Activated CD8-positive, alpha-beta memory T cell treated with anti-CD3 and anti-CD28 coated beads, Interleukin-2, amount 50 U/mL, for 4 hours (primary cell): ENCODE measurements at places on chromosomes 5 and 9.

DNA sequence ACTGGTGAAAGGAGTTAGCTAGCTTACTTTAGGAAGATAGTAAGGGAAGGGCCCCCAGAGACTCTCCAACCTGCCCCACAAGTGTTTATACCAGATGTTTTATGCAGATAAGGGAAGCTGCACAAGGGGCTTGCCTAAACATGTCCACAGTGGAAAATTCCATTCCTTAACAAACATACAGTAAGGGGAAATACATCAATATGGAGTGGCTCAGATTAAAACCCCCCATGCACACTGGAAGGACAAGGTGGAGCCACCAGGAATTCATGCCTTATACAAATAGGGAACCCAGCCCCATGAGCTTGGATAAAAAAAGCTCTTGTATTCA lies 106.3 kb upstream of the GPBP1 start:
- no peak for DNase-seq

DNA sequence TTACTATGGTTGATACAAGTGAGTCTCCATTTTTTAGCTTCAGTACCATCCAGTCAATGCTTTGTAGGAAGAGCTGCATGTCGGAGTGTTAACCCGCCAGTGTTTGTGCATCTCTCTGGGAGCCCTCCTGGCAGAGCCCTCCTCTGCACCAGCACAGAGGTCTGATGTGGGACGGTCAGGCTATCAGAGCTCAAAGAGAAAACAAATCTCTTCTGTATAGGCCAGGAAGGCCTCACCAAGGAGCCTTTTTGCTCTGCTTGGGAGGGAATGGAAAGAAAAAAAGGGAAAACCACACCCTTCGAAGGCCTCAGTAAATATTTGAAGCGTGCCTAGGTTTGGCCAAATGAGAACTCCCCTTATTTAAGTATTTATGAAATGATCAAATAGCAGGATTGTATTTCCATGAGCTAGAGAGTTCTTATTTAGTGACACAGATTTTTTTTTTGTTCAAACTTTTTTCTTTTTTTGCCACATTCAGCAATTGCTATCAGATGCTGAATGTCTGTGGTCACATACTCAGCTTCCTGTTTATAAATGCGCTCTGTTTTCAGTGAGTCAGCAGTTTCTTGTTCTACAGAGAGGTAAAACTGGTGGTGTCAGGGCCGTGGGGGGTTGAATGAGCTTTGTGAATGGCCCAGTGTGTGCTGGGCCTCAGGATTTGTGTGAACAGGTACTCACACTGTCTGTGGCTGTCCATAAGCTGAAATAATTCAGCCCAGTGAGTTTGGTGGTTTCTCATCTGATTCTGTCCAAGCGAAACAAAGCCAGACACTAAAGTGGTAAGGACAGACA lies 226.6 kb downstream of the SNX18 start:
- DNase-seq, result peak; percentile 26

GRCh38 chr5:150703762-150704161 lies 2.9 kb upstream of the RBM22 start:
- DNase-seq, result no peak

- DNase-seq, result no peak
Observed at GRCh38 chr5:110823571-110823970, 84.8 kb downstream of the SLC25A46 start.

DNA sequence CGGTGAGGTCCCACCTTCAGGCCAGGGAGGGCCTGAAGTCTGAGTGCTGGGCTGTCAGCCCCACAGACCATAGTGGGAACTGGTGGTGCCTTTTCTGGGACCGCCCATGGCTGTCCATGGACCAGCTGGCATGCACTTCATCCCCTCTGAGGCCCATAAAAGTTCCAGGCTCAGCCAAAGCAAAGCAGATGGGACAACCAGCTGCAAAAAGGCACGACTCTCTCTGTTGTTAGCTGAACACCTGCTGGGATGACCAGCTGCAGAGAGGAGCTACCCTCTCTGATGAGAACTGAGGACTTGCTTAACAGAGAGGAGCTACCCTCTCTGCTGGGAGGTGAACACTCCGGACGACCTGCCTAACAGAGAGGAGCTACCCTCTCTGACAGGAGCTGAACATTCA lies 844.3 kb upstream of the DMAC1 start:
- no peak for DNase-seq

- DNase-seq, result no peak
Observed at GRCh38 chr9:113566016-113566711, 102.6 kb downstream of the RGS3 start.

- no peak for DNase-seq
Observed at GRCh38 chr5:1028481-1029281, 20.1 kb downstream of the NKD2 start.

- DNase-seq, result no peak
Observed at GRCh38 chr9:12652973-12653372, 40.2 kb upstream of the TYRP1 start.

- DNase-seq, result no peak
Observed at GRCh38 chr9:129929496-129930125, 94.4 kb downstream of the USP20 start.

- DNase-seq, result no peak
Observed at GRCh38 chr5:89071941-89072331, 189.0 kb upstream of the MEF2C start.

DNA sequence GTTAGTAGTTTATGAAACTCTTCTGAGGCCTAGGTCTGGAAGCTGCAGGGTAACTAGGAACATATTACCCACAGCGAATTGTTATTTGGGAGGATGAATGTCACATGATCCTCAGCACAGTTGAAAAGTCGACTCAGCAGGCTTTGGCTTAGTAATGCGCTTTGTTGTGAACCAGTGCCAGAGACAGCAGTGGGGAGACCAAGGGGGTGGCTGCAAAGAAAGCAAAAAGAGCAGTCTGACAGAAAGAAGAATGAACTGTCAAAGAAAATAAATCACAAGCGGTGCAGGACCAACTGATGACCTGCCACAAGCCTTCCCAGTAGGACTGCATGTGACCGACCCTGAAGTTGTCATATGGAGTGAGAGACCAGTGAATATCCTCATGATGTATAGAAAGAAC lies 170.0 kb downstream of the CCDC171 start:
- no peak for DNase-seq

- DNase-seq, result no peak
Observed at GRCh38 chr9:86721843-86722705, 225.2 kb downstream of the GAS1 start.

DNA sequence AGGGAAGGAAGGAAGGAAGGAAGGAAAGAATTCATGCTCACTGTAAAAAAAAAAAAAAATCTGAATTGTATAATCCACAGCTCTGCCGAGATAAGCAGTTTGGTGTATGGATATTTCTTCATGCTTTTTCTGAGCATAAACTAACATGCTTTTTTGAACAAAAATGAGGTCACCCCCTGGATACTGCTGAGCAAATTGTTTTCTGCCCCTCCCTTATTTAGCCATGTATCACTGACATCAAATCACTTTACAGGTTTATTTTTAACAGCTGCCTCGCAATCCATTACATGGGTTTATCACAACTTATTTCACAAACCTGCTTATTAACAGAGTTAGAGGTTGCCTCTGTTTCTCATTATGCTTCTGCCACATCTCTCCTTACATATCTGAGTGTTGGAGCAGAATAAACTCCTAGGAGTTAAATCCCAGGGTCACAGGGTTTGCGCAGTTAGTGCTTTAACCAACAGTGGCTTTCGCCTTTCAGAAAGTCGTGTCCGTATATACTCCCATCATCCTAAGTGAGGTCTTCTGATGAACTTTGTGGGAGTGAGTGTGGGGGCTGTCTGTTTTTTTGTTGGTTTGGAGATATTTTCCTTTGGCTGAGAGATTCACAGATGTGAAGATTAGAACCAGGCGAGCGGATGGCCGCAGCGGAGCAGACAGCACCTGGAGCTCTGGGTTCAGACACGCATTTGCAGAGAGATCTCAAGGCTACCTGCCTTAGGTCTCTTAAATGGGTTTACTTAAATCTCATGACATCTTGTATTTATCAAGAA lies 57.7 kb downstream of the AK8 start:
- no peak for DNase-seq

- DNase-seq, result no peak
Observed at GRCh38 chr9:14627513-14627912, 65.7 kb downstream of the ZDHHC21 start.

GRCh38 chr5:58849921-58850667 lies 267.2 kb downstream of the RAB3C start:
- no peak for DNase-seq

DNA sequence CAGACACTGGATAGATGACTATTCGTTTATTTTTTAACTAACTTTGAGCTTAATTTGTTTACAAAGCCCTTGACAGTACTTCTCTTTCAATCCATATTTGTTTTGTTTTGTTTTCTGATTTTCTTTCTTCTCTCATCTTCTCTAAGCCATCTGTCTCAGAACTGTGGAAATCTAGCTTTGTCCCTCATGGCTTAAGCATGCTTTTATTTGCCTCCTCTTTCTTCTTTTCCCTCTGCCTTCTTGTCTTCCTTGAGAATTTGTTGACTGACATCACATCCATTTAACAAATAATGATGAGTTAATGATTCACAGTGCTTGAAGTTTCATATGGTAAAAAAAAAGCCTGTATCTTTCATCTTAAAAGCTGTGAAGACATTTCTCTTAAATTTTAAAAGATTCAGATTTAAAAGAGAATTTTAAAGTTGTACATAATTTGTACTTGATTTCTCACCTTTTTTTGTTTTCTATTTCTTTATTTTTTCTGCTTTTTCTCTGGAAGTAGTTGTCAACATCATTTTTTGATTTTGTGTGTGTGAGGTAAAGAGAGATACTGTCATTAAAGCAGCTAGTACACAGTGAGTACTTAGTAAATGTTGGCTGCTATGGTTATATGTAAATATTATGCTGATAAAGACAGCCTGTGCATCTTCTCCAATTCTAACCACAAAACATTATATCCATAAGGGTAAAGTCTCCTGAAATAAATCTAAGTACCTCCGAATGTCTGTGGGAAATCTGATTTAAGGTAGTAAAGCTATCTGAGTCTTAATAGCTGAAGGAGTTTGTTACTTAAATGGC lies 13.9 kb upstream of the SGCD start:
- no peak for DNase-seq

GRCh38 chr9:8825585-8826147 lies 1026.1 kb upstream of the DMAC1 start:
- no peak for DNase-seq

GRCh38 chr5:35900972-35901695 lies 37.3 kb downstream of the CAPSL start:
- DNase-seq, result no peak

- DNase-seq, result no peak
Observed at GRCh38 chr5:108531367-108532128, 149.7 kb upstream of the FBXL17 start.

DNA sequence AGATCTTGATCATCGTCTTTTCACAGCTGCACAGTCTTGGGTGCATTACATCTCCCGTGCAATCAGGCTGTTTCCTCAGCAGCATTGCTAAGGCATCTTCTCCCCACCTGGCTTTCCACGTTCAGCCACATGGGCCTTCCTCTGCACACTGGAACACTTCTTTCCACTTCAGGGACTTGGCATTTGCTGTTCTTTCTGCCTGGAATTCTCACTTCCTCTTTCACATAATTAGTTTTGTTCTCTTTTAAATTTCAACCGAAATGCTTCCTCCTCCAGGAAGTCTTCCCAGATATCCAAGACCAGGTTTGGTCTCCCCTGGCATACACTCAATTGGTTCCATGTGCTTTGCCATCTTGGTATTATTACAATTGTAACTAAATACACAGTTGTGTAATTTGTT lies 43.8 kb downstream of the WHRN start:
- no peak for DNase-seq

DNA sequence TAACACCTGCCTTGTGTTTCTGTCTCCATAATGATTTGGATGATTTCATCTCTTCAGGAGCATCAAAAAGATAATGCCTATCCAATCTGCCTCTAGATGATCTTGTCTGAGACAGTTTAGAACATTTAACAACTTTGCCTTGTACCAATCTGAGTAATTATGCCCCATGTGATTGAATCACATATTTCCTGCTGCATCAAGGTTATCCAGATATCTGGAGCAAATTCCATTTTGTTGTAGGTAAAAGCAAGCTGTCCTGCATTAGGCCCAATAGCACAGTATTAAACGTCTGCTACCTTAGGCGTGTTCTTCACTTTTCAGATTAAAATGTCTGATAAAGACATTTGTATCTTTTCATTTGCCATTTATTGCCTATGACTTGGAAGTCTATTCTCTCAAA lies 54.1 kb upstream of the MARCHF11 start:
- DNase-seq, result no peak

GRCh38 chr9:15206903-15207696 lies 99.9 kb downstream of the TTC39B start:
- no peak for DNase-seq

DNA sequence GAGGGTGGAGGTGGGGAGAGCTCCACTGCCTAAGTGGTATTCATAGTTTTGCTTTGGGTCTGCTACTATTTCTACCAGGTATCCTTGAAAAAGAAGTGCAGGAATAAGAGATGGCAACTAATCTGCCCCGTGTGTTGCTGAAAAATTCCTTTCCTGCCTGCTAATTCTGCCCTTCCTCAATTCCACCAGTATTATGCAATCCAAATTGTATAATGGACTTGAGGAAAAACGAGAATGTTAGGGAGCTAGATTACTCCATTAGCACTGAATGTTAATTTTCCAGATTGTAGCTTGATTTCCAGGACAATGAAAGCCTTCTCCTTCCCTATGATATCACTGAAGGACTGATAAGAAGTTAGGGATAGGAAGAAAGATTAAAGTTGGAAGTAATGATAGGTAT lies 16.9 kb downstream of the ADAM19 start:
- DNase-seq, result no peak

- no peak for DNase-seq
Observed at GRCh38 chr9:9142001-9142400, 1342.4 kb upstream of the DMAC1 start.

- no peak for DNase-seq
Observed at GRCh38 chr9:21711504-21711903, 90.9 kb upstream of the MTAP start.

GRCh38 chr9:71647094-71647591 lies 121.2 kb downstream of the CEMIP2 start:
- no peak for DNase-seq

GRCh38 chr5:124670722-124671184 lies 75.7 kb downstream of the ZNF608 start:
- DNase-seq, result no peak

DNA sequence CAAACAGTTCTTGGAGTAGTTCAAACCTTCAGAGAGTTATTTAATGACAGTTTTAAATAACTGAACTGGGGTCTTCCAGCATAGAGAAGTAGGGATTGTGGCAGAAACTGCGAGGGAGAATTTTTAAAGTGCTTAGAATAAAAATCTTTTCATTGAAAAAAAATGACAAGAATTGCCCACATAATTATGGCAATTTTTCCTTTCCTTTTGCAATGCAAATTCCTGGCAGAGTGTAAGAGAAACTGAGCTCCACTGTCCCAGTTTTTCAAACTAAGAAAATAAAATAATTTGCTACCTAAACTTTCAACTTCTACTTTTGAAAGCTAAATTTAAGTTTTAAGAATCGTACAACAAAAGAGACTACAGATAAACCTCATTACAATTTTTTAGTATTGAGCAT lies 2.3 kb upstream of the PTGER4 start:
- no peak for DNase-seq
